NCI-H345 (cell line): ENCODE measurements at places on chromosomes 6 and 20.
A peak's percentile ranks its signal among the peaks of the same experiment; 100 is the strongest.

- peak; percentile 10 for DNase-seq
These were observed 34.3 kb upstream of the TNFRSF21 start for GRCh38 chr6:47344022-47344421.

- DNase-seq, result no peak
These were observed 182.7 kb downstream of the TBX18 start for GRCh38 chr6:84581494-84582259.

DNA sequence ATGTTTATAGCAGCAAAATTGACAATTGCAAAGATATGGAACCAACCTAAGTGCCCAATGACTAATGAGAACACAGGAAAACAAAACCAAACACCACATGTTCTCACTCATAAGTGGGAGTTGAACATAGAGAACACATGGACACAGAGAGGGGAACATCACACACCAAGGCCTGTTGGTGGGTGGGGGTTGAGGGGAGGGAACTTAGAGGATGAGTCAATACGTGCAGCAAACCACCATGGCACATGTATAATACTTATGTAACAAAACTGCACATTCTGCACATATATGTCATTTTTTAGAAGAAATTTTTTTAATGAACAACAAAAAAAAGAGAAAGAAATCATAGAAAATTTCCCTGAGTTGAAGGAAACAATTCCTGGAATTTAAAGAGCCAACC is 3.9 kb downstream of the EPM2A start:
- DNase-seq, result no peak

- no peak for DNase-seq
These were observed 195.9 kb downstream of the CDH4 start for GRCh38 chr20:61447952-61448351.

DNA sequence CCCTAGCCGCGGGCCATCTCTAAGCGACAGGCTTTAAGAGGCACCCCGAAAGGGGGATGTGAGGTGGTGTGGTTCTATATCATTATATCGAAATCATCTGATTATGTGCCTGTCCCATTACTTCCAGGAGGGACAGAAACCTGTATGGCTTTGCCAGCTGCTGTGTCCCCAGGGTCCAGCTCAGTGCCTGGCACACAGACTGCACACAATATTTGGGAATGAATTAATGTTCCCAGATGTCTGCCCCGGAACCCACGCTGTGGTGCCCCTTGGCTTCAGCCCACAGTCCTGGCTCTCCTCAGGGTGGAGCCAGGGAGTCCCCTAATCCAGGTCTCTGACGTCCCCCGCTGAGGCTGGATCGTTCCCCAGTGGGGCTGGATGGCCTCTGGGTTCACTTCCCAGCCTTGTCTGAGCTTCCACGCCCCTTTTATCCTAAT is 8.9 kb upstream of the AHCY start:
- peak; percentile 28 for DNase-seq
